Cortex of kidney (tissue), 1 donor: ENCODE measurements at places on chromosomes 6 and 20.

DNA sequence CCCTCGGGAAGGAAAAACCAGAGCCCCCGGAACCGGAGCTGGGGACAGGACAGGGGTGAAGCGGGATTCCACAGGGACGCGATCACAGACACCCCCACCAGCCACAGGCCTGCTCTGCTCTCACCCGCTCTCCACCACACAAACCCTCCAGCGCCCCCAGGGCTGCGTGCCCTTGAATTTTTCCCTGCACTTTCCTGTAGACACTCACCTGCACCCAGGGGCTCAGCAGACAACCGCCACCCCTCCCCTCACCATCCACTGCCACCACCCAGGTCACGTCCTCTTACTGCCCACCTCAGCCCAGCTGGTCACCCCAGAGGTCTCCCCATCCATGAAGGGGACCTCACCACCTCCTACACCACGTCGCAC is 631 bp downstream of the ULBP2 start:
- DNase-seq: no peak

GRCh38 chr20:63830841-63831588 is at the start of gene ZBTB46:
TSS of gene ZBTB46 (minus strand) at chr20:63831264. CDS start at chr20:63790757, 40,507 bp downstream.
- no peak for DNase-seq

DNA sequence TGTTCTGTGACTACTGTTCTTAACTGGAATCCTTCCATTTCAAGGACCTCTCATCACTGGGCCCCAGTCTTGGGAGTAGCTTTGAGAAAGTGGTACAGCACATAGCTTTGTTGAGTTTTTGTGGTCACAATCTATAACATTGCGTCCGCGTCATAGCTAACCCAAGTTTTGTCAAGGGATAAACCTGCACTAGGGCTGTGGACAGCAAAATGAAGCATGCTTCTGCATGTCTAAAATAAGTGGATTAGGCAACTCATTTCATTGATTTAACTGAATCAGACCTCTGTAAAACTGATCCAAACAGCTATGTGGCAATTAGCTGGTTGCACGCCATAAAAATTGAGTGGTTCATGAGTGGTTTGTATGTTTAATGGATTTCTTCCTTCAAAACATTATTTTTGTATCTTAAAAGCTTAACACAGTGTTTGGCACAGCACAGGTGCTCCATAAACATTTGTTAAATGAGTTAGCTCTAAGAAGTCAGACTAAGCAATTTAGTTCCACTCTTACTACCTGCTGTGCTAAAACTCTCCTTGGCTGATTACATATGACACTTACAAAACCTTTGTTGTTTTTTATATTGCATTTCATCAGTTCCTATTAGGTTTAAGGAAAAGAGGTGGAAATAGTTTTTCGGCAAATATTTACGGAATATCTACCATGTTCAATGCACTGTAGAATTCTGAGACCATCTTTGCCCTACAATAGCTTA is 160.3 kb upstream of the ATXN1 start:
- DNase-seq: no peak

- no peak for DNase-seq
Observed at GRCh38 chr6:73078908-73079610, 146.2 kb downstream of the KHDC1L start.

- DNase-seq: no peak
Observed at GRCh38 chr6:162690158-162690557, 37.4 kb downstream of the PRKN start.

GRCh38 chr6:1347161-1347560 is 35.3 kb downstream of the FOXQ1 start:
- no peak for DNase-seq

GRCh38 chr6:160315310-160315709 is 32.9 kb upstream of the SLC22A3 start:
- no peak for DNase-seq

GRCh38 chr6:3809515-3809891 is 39.7 kb upstream of the FAM50B start:
- no peak for DNase-seq

DNA sequence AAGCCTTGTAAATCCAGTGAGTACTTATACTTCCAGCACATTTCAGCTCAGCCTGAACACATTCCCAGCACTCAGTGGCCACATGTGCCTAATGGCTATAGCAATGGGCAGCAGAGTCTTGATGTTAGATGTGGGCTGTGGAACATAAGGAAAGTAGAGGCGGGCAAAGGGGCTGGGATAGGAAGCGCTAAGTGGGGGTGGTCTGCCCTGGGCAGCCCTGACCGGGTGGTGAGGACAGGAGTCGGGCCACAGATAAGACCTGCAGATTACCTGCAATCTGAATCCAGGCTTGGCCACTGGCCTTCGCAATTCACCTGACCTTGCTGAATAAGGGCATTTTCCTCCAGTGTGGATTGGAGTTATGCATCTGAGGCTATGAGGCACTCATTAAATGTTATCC is 11.1 kb upstream of the HMGA1 start:
- no peak for DNase-seq

- DNase-seq: no peak
Observed at GRCh38 chr20:53917145-53918019, 153.0 kb downstream of the BCAS1 start.

GRCh38 chr20:3081641-3082040 is 2.9 kb downstream of the AVP start:
- DNase-seq: no peak

DNA sequence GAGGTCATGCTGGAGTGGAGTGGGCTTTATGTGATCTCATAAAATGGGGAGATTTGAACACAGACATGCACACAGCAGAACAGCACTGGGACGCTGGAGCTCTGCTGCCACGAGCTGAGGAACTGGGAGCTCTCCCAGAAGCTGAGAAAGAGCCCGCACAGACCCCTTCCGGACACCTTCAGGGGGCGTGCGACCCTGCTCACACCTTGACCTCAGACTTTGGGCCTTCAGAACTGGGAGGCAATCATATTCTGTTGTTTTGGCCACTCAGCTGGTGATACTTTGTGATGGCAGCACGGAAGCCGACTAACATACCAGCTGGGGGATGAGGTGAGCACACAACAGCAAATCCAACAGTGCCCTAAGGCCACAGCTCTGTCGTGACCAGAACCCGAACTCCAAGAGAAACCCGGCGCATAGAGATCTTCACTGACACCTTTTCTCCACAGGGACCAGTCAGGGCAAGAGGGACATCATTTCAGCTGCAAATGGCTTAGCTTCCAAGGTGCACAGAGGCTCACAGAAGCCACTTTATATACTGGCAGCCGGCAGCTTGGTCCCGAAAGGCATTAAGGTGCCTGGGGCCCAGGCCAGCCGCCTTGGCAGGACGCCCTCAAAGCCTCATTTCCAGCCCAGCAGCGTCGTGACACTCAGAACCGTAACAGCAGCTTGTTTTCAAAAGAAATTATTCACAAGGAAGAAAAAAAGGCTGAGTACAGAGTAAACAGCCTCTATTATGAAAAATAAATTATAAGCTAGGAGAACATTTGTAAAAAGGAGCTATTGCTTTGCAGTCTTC is 89.3 kb downstream of the RNASET2 start:
- no peak for DNase-seq

- no peak for DNase-seq
Observed at GRCh38 chr6:150687508-150687907, 87.8 kb downstream of the PLEKHG1 start.

DNA sequence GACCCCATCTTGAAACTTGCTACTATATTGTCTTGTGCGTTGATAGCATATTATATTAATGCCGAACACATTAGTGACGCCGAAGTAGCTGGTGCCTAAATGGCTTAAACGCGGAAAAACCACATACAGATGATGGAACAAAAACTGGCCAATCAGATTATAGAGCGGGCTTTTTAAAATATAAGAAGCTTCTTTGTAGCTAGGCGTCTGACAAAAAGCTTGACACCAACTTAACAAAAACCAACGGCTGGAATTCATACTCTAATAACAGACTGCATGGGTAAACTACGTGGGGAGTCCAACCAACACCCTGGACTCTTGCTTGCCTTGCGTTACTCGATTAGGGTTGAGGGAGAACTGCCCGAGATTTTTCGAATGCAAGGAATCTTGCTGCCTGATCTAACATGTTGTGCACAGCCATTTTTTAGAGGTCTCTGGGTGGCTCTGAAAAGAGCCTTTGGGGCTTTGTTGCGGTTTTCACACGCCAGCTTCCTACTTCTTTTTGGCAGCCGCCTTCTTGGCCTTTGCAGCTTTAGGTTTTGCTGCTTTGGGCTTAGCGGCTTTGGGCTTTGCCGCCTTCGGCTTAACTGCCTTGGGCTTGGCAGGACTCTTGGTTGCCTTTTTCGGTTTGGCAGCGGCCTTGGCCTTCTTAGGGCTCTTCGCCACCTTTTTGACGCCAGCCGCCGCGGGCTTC is 45.7 kb downstream of the OR2B2 start:
- DNase-seq: no peak

DNA sequence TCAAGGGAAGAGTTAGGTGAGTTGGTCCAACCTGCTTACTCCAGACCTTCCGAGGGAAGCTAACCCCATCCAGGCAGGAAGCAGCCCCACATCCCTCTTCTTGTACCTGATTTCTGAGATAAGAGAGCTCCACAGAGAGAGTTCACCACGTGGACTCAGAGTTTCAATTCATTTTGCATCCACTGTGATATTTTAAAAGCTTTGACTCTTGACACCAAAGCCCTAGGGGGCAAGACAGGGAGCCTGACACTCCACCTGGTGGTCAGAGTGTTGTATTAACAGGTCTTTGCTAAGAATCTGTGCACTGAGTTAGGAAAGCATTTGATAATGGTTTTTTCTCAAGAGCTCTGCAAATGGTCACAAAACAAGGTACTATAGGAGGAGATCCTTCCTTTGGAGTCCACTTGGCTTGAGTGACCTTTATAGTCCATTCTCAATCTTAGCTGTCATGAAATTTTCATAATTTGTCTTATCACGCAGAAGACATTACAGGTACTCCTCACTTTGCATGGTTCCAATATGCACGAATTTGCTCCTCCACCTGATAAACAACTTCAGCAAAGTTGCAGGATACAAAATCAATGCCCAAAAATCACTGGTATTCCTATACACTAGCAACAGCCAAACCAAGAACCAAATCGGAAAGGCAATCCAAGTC is 56.2 kb upstream of the RIPOR2 start:
- DNase-seq: no peak

GRCh38 chr6:11111769-11112437 is 378 bp upstream of the ERVFRD-1 start:
- DNase-seq: no peak

- no peak for DNase-seq
Observed at GRCh38 chr6:168537540-168537884, 96.5 kb downstream of the SMOC2 start.

DNA sequence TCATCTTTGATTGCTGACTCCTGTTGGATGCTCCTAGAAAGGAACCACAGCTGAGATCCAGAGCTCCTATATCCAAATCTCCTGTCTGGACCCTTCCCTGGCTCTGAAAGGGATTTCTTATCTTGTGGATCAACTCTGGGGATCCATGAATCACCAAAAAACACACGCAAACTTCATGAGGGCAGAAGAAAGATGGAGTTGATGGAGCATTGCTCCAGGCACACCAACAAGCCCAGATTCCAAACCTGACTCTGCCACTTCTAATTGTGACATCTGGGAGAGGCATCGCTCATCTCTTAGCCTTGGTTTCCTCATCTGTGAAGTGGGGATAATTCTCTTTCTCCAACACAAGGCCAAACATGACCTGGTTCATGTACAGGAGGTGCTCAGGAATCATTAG is 6.7 kb downstream of the KCNS1 start:
- no peak for DNase-seq

DNA sequence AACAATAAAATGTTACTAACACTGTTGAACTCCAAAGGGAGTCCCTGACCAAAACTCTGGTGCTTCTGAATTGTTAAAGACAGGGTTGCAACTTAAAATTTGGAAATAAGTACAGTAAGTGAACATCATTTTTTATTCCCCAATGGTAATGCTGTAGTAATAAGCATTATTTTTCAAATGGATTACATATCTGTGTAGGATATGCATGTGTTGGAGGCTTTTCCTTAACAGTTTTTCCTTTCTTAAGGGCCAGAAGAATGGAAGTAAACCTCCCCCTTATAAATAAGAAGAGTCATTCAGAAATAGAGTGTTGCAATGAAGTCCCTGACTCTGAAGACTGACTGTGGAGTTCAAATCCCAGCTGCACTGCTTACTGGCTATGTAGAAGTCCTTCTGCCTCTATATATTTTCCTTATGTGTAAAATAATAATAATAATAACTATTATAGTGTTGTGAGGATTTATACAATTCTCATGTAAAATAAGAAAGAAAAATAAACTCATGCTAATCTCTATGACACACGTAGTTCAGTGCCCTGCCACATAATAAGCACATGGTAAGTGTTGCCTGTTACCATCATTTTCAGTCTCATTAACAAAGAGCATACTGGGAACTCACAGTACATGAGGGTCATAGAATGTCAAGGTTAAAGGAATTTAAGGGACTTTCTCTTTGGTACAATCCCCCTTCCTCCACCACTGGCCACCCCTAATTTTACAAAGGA is 129.8 kb upstream of the SMLR1 start:
- DNase-seq: no peak

GRCh38 chr6:134961366-134961765 is 11.5 kb upstream of the ALDH8A1 start:
- DNase-seq: no peak

GRCh38 chr6:11230158-11231107 is 2.0 kb downstream of the NEDD9 start:
- DNase-seq: no peak

DNA sequence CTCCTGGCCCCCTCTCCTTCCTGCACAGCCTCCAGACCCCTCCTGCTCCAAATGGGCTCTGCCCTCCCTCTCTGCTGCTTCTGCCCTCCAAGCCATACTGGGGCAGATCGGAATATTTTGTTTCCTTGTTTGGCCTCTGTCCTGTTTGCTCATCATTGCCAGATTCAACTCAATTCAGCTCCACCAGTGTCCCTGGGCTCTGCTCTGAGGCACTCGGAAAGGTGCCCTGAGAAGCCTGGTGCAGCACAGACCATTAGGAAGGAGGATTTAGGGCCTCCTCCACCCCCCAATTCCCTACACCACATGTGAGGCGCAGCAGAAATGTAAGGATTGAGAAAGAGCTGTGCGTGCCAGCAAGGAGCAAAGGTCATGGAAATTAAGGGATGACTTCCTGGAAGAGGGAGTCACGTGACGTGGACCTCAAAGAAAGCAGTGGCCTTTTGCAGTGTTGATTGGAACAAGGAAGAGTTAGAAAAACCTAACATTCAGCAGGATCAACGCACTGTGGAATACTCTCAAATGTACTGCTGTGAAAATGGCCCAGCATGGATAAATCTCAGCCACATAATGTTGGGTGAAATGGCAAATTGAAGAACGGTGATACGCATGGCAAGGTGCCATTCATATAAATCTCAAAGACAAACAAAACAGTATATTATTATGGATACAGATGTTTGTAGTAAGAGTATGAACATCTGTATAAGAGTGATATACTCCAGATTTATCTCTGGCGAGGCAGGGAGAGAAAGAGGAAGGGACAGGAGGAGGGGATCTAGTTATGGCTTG is 229.5 kb upstream of the RNF24 start:
- no peak for DNase-seq

- DNase-seq: no peak
Observed at GRCh38 chr20:45470262-45470931, 844 bp downstream of the WFDC2 start.

GRCh38 chr6:146741609-146742008 is 142.8 kb downstream of the ADGB start:
- no peak for DNase-seq
